ENCODE measurements at places on chromosomes 3 and 15.

GRCh38 chr3:162369306-162369705, 872.7 kb downstream of the OTOL1 start:
- DNase-seq, result no peak

- DNase-seq, result no peak
Observed at GRCh38 chr3:74119221-74119620, 494.5 kb upstream of the PDZRN3 start.

DNA sequence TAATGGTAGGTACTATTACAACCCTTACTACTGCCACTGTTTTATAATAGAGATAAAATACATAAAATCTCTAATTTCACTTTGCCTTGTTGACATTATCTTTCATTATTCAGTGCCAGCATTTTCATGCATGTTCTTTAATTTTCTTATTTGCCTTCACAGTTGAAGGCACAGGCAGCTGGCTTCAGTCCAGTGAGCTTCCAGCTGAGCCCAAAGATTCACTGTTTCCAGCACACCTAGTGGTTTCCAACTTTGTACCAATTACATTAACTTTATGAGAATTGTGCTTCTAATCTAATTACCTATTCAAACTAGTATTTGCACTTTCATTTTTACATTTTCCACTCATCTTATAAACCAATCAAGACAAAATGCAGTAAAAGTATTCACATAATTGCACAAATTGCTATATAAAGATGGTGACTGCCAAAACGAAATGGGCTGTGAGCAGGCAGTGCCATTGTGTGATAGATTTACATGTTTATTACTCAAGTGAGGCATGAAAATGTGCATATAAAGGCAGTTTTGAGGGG, 228.3 kb downstream of the MFSD1 start:
- DNase-seq, result no peak

DNA sequence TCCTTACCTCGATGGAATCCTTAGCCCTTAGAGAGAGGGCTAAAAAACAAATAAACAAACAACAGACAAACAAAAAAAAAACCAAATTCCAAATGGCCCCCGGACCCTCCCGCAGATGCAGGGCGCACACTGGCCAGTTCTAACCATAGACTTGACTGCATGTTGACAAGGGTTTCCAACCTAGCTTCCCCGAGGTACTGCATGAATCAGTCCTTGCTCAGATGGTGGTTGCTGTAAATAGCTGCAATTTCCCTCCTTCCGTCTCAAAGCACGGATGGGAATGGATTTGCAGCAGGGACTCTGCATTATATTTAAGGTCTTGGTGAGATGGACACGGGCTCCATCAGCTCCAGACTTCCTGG, 162.8 kb downstream of the CD47 start:
- no peak for DNase-seq

DNA sequence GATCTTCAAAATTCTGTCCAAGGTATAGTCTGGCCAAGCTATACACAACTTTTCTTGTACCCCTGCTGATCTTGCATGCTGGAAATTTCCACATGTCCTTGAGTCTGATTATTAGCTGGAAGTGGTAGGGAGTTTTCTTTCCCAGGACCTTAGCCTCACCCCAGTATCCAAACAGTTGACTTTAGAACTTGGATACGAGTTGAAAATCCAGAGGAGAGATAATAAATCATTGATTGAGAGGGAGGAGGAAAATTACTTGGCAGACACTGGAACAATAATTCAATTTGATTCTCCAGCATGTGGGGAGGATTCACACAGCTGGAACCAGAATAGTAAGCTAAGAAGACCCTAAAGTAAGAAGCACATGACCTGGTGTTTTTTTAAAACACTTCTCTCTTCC, 116.4 kb downstream of the IL5RA start:
- DNase-seq, result no peak

DNA sequence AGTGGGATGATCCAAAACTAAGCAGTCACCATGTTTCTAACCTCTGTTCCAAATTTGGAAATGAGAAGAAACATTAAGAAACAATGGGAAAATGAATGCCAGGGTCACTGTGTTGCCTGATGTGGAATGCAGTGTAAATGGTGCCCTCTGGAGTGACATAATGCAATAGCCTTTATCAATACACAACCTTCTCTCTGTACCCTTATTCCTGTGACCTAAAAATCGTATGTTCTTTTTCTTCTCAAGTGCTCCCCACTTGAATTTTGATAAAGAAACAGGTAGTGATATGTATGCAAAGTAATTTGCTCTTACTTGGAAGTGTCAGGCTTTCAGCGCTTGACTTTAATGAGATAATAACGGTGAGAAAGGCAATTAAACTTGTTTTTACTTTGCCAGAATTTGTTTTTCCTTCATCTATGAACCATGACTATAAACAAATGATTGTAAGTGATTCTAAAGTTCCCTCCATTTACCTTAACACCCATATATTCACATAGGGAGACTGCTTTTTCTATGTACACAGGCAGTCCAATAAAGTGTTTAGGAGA, 145.8 kb upstream of the THRB start:
- DNase-seq, result no peak

- no peak for DNase-seq
Observed at GRCh38 chr15:88529021-88529630, 17.4 kb downstream of the DET1 start.

DNA sequence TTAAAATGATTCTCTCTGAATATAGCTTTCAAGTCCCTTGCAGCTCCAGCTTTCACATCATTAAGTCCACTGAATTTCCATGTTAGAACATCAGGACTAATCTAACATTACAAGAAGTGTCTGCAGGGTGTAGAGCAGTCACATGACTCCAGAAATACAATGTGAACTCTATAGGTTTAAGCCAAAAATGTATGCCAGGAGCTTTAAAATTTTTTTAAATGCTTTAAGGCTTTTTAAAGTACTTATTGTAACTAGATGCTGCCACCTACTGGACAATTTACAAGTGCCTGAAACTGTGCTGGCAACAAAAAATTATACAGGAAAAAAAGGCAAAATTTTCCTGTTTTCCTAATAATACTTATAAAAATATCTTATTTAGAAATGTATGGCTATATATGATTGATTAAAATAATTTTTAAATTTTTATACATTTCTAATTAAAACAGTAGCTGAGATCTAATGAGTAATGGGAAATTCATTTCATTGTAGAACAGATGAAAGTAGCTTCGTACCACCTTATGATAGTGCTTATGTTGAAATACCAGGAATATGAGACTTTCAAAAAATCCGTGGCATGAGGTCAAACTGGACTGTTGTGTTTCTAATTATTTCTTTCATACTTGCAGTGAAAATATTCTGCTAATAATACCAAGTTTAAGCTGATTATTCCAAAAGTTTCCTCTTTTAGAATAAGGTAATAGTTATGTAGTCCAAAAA, 25.7 kb downstream of the FSIP1 start:
- DNase-seq, result no peak

DNA sequence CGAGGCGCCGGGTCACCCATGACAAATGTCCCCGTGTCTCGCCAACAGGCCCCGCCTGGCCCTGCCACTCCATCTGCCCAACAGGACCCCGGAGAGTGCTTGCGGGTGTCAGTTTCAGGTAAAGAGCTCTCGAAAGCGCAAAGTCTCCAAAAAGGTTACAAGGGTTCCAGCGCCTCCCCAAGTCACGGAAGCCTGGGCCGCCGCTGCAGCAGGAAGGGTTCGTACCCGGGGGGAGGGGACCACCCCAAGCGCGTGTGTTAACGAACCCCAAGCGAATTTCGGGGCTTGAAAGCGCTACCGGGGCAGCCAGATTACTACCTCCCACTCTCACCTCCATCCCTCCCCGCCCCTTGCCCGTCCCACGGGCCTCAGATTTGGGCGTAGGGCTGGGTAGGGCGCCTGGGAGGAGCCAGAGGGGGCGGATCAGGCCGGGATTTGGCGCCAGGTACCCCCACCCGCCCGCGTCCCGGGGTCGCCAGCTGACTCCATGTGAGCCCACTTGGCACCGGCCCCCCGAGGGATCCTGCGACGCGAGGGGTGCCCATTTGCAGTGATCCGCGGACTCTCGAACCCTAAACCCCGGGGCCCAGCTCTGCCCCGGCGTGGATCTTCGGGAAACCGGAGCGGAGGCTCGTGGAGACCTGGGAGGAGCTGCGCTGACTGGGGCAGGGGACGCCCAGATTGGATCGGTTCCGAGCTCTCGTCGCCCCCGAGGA, 85.9 kb downstream of the NR2F2 start:
- DNase-seq, result no peak

- no peak for DNase-seq
Observed at GRCh38 chr3:17489139-17489538, 253.3 kb downstream of the TBC1D5 start.

- DNase-seq, result no peak
Observed at GRCh38 chr15:25439369-25439836, 579 bp upstream of the UBE3A start.

- DNase-seq, result peak; percentile 77
Observed at GRCh38 chr3:49839193-49839809, 17.1 kb downstream of the TRAIP start.

GRCh38 chr15:83365370-83365938, 81.0 kb upstream of the BNC1 start:
- DNase-seq, result peak; percentile 41

DNA sequence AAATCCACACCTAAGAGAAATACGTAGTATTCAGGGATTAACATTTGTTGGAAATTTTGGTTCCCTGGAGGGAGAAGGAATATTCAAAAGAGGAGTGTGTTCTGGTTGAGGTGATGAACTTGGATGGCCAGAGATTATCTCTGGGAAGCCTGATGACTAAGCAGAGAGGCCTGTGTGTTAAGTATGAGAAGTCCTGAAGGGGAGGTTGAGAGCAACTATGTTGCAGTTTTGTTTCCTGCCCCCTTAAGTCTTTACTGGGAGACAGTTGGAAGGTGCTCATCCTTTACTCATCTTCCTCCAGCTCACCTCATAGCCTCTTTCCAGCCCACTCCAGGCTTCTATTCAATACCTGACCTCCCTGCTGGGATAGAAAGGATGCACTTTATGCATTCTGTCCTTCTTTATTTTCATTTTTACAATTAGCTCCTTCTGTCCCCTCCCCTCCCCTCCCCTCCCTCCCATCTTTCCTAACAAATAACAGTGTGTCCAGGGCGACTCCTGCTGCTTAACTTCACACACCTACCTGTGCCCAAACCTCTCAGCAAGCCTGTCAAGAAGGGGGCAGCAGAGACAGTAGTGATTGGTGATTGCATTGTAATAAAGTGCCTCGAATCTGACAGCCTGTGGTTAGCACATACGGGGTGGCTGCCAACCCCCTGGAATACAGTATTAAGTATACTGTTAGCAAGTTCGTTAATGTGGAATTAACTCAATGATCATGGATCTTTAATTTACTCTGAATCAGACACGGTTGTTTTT, 11.9 kb downstream of the RAP2B start:
- DNase-seq, result no peak

GRCh38 chr3:197495999-197496745, 59.6 kb downstream of the BDH1 start:
- DNase-seq, result no peak

- DNase-seq, result no peak
Observed at GRCh38 chr3:46713050-46713897, 4.4 kb downstream of the PRSS50 start.

DNA sequence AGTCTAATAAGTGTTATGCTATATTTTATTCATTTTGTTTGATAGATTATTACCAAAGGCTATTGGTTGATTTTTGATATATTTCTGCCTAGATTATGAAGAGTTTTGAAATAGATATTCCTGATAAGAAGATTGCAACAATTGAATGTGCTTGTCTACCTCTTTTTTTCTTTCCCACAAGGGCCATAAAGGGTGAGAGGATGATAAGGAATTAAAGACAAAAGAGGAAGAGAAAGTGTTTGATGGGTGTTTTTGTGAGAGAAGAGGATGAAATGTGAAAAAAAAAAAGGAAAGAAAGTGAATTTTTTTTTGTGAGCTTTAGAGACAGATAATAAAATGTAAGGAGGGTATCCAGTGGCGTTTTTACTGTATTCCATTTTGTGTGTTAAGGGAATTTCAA, 244.4 kb downstream of the CHST2 start:
- DNase-seq, result no peak

- DNase-seq, result no peak
Observed at GRCh38 chr3:18559331-18559842, 134.2 kb upstream of the SATB1 start.

- DNase-seq, result no peak
Observed at GRCh38 chr3:53318522-53318921, 28.8 kb downstream of the DCP1A start.

- DNase-seq, result no peak
Observed at GRCh38 chr15:100103828-100104227, 237.9 kb downstream of the ADAMTS17 start.

DNA sequence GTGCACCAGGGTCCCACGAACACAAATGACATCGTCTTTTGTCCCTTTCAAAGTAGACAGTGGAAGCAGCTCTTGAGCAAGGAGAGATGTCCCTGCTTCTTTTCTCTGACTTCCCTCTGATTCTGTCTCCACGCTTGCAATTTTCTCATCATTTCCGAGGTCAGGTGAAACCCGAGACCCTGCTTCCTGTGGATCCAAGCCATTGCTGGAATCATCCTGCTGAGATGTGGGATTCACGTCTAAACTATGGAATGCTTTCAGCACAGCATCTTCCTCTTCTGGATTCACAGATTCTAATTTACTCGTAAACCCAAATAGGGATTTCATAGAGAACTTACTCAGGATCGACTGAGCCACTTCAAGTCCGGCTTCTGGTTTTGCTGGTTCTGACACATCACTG, 127.1 kb downstream of the FMN1 start:
- DNase-seq, result no peak

GRCh38 chr15:84992157-84992944, 10.7 kb downstream of the PDE8A start:
- no peak for DNase-seq

DNA sequence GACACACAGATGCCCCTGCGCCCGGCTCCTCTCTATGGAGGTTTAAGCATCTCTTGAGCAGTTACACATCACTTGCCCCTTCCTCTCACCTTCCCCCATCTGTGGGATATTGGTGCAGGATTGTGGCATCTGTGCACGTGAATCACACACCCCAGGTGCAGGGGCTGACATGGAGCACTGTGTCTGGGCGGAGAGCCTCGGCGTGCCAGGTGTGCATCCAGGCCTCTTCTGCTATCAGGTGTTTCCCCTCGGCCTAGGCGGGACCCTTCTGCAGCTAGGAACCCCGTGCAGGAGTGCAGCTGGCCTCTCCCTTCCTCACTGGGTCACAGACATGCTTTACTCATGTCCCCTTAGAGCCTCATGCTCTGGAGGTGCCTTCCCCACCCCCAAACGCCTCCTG, 33.4 kb upstream of the MUC13 start:
- DNase-seq, result no peak

DNA sequence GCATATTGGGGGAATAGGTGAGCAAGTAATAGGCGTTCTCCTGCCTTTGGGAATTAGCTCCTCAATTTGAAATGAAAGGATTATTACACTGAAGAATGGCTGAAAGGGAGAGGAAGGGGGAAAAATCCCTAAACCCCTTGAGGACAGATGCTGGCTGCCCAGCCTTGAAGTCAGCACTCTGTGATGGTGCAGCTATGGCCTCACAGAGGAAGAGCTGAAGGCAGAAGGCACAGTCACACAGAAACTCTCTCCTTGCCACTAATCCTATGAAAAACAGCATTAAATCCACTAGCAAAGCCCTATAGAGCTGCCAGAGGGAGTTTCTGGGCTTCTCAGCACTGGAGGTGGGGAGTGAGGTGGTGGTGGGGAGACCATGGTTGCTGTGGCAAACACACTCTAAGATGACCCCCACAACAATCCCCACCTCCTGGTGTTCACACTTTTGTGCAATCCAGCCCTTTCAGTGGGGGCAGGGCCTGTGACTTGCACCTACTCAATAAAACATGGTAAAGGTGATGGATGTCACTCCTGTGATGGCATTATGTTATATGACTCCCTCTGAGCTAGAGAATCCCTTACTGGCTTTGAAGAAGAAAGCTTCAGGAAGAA, 101.2 kb downstream of the RFTN1 start:
- DNase-seq, result no peak

Data from activated naive CD8-positive, alpha-beta T cell treated with anti-CD3 and anti-CD28 coated beads, Interleukin-2, amount 10 ng/mL, durations not matched to agents 7 days and 5 days (primary cell).